ENCODE measurements at places on chromosomes 1 and 21. TPM values are rescaled to one million over a fixed set of nuclear protein-coding genes. Genes with fewer than 3 reads are reported as not detected.

- no peak for DNase-seq
These were observed 115.3 kb downstream of the C1orf21 start for GRCh38 chr1:184502161-184502560.

The ADARB1 gene
- 18.4 TPM for total RNA-seq

GRCh38 chr1:10615932-10616671 lies 141.4 kb downstream of the PEX14 start:
- no peak for DNase-seq

DNA sequence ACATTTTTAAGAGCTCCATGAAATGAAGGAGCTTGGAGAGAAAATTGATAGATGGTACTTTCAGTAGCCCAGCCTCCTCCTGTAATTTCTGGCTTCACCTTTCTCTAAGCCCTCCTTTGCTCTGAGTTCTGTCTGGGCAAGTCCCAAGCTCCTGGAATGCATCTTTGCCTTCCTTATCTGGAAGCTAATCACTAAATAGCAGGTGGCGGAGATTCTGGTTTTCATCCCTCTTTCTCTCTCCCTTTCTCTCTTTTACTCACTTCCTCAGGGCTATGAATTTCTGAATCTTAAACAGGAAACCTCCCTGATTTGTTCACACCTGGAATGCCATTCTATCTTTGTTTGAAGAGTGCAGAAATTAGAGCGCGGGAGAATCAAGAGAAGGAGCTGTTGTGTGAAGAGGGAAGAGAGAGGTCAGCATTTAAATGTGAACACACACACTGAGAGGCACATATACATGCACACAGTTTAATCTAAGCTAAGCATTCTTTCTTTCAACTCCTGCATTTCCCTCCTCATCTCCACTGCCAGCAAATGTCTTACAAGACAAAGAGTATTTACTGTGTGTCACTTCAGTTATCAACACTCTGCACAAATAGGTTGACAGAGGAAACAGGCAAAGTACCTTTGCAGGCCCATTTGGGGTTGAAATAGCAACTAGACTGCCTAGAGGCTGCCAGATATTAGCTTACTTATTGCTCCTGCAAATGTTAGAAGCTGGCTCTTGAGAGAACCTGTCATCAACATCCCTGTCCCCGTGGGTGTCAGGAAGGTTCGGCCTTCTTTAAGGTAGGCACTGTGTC lies 199.4 kb upstream of the CAMK1G start:
- DNase-seq: no peak

DNA sequence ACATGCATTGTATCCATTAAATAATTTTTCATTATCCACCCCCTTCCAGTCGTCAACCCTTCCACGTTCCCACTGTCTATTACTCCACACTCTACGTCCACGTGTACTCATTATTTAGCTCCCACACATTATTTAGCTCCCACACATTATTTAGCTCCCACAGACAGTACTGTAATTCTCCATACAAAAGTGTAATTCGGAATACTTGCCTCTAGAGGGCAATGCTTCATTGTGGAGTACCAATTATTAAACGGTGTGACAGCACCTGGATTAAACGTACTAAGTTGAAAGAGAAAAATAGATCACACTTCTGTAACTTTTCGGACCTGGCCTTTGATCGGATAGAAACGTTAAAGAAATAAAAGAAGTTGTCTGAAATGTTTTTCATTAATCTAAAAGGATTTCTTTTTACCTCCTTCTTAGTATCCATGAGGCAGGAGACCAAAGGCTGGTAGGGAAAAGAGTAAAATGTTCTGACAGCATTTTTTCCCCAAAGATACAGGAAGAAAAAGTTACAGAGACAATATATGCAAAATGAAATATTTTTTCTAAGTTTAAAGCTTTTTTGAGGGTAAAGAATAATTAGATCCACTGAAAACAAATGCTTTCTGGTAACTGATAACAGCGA lies 99.2 kb downstream of the LHX8 start:
- peak; percentile 10 for DNase-seq

DNA sequence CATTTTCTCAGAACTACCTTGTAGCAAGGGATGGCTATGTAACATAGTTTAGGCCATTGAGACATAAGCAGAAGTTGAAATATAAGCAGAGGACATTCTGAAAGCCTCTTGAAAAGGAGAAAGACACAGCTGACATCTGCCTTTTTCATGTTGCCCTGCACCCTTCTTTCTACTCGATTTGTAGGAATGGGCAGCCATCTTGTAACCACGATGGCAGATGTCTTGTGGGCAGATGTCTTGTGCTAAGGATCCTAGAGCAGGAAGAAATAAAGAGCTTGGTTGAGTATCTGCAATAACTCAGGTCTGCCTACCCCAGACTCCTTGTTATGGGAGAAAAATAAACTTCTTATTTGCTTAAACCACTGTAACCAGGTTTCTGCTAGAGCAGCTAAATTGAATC lies 351.0 kb downstream of the PDE4B start:
- no peak for DNase-seq

DNA sequence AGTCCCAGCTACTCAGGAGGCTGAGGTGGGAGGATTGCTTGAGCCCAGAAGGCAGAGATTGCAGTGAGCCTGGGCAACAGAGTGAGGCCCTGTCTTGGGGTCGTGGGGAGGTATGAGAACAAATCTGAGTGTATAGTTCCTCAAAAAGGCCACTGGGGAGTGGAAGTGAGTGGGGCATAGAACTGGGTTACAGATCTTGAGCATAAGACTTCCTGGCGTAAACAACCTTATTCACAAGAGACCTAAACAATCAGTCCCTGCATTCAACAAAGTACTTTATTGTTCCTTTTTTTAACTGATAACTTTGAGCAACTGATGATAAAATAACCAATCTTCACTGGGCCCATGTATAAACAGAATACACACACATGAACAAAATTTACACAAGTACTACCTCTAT lies 72.7 kb upstream of the MUTYH start:
- no peak for DNase-seq

GRCh38 chr1:17919525-17920439 lies 164.6 kb downstream of the ACTL8 start:
- peak; percentile 29 for DNase-seq

DNA sequence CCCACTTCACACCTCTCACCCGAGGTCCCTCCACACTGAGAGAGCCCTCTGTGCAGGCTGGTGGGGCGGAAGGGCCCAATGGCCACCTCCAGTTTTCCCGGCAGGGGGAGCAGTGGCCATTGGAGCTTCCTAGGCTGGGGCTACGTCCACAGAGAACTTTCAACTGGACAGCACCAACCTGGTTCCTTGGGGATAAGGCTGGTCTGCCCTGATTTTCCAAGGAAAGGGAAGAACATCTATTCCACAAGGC lies 20.3 kb upstream of the LAPTM5 start:
- DNase-seq: no peak

The CLIC4 gene
- total RNA-seq: 353 TPM

GRCh38 chr1:94792473-94793295 lies 27.5 kb upstream of the SLC44A3 start:
- peak; percentile 90 for DNase-seq

The PPFIA4 gene
- total RNA-seq: 11.0 TPM

The CLCA1 gene
- not detected for total RNA-seq

DNA sequence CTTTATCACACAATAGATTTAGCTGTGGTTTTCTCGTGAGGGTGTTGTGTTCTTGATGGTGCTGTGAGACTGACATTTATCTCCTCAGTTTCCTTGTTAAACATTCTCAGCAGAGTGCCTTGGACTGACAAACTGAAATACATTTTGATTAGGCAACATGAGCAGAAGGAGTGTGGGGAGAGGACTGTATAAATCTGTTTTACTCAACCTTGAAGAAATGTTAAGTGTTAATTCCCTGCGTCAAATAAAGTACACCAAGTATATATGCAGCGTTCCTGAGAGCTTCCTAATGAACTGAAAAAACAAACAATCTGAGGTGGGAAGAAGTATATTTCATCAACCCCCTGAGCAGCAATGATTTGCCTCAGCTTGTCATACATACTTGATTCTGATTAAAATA lies 540.3 kb upstream of the B3GALT2 start:
- DNase-seq: no peak

GRCh38 chr1:70685300-70686286 lies 274.5 kb downstream of the CTH start:
- DNase-seq: peak; percentile 1

DNA sequence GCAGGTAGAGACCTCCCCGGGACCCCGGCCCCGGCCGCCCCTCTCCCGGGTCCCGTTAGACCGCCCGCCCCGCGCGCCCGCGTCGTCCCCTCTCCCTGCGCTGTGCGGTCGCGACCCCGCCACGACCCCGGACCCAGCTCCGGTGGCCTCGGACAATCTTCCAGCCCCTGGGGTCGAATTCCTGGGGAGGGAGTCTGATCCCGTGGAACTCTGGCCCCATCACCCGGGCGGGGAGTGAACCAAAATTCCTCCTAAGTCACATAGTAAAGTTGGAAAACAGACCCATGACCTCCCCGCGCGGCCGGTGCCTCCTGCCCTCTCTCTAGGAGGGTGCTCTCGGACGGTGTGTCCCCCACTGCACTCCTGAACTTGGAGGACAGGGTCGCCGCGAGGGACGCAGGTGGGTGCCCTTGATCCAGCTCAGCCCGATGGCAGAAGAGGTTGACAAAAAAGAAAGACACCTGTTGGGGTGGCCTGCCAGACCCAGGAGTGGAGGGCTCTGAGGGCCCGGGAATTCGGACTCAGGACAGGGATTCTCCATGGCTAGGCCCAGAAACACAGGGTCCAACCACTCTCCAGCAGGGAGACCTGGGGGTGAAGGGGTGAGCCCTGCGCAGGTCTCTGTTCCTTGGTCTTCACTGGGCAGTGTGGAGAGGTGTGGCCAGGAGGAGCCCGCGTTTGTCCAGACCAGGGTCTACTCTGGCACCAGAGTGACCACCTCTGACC lies 451 bp downstream of the ADAMTSL4 start:
- no peak for DNase-seq

The CDC7 gene
- 3.3 TPM for total RNA-seq

- DNase-seq: no peak
These were observed 37.8 kb upstream of the POFUT2 start for GRCh38 chr21:45325206-45326168.

The DDR2 gene
- total RNA-seq: 15.3 TPM

- no peak for DNase-seq
These were observed 135.9 kb upstream of the HMCN1 start for GRCh38 chr1:185598332-185598731.

- peak; percentile 68 for DNase-seq
These were observed at the start of gene UBQLN4 for GRCh38 chr1:156053768-156054499. Gene UBQLN4 (minus strand): TSS chr1:156053798. CDS start chr1:156053701, 97 bp downstream.

DNA sequence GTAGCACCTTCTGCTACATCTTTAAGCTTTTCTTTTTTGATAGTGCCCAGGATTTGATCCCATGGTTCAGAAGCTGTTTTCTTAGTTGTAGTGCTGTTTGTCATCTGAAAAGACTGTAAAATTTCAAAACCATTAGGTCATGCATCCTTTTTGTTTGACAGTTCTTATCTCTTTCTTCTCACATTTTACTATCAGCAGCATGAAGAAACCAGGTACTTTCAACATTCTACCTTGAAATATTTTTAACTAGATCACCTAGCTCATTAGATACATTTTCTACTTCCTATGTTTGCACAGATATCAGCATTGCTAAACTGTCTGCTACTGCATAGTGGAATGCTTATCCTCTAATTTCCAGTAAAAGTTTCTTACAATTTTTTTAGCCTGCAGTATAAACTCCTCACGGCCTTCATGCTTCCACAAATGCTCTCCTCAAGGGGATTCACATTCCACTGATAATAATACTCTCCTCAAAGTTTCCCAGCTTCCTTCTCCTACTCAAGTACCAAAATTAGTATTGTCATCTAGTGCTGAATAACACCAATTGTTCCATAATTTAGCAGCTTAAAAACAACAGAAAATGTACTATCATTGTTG lies 243.9 kb upstream of the ZRANB2 start:
- no peak for DNase-seq

The TSPEAR gene
- not detected for total RNA-seq

DNA sequence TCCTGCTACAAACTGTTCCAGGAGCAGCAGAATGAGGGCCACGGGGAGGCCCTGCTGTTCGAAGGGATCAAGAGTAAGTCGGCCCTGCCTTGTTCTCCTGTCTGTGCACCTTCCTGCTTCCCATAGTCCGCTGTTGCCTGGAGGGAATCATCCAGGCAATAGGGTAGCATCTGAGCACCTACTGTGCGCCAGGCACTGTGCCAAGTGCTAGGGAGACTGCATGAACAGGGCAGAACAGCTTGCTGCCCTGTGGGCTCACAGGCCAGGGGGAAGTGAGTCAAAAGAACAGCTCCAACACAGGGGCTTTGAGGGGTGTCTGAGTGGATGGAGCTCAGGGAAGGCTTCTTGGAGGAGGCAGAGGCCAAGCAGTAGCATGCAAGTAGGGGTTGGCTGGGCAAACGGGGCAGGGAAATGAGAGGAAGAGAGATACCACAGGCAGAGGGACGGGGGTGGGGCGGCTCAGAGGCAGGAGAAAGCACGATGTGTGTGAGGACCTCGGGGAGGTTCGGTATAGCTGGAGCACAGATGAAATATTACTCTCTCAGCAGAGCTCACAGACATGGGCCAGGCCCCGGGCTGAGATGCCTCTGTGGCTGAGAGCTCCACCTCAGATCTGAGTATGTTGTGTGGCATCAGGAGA lies 15.5 kb upstream of the PADI6 start:
- DNase-seq: no peak

- DNase-seq: no peak
These were observed 107.2 kb downstream of the GLIS1 start for GRCh38 chr1:53631622-53632310.

The KCTD3 gene
- total RNA-seq: 25.2 TPM

GRCh38 chr21:26719750-26720149 lies 125.5 kb downstream of the ADAMTS1 start:
- no peak for DNase-seq

- DNase-seq: no peak
These were observed 287.3 kb downstream of the VAV3 start for GRCh38 chr1:107677697-107678096.

The SLC44A5 gene
- total RNA-seq: 1.6 TPM

GRCh38 chr1:192706936-192707335 lies 71.0 kb downstream of the RGS13 start:
- DNase-seq: peak; percentile 63

- DNase-seq: peak; percentile 44
These were observed 9.0 kb downstream of the PRDX1 start for GRCh38 chr1:45512641-45513054.

GRCh38 chr1:239354231-239354630 lies 32.1 kb upstream of the CHRM3 start:
- peak; percentile 57 for DNase-seq

The MYOC gene
- total RNA-seq: not detected

- no peak for DNase-seq
These were observed 17.2 kb downstream of the PTP4A2 start for GRCh38 chr1:31920956-31921355.

The TRAF3IP3 gene
- total RNA-seq: not detected

The BEST4 gene
- 0.26 TPM for total RNA-seq

- peak; percentile 37 for DNase-seq
These were observed 83.1 kb downstream of the HHIPL2 start for GRCh38 chr1:222464841-222465210.

- peak; percentile 55 for DNase-seq
These were observed at the start of gene S100A10 for GRCh38 chr1:151993734-151994496. Gene S100A10 (minus strand): TSS chr1:151993859. CDS start chr1:151986230, 7,629 bp downstream.

GRCh38 chr1:153441238-153441755 lies 19.2 kb downstream of the S100A7 start:
- no peak for DNase-seq

DNA sequence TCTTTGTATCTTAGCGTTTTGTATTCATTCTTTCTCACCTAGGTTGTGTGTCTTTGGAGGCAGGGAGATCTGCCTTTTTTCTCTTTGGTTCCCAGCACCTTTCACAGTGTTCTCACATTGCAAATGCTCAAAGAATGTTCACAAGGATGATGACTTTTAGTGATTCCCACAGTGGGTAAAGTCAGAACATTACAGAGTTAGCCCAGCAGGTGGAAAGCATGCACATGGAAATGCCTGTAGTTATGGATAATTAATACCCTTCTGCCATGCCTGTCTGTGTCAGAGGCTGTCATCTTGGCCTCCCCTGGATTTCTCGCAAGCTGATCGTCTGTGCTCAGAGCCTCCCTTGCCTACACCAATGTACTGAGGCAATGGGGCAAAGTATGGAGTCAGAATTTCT lies 458.9 kb downstream of the LMO4 start:
- peak; percentile 62 for DNase-seq
